ENCODE measurements at places on chromosomes 1 and 21.

DNA sequence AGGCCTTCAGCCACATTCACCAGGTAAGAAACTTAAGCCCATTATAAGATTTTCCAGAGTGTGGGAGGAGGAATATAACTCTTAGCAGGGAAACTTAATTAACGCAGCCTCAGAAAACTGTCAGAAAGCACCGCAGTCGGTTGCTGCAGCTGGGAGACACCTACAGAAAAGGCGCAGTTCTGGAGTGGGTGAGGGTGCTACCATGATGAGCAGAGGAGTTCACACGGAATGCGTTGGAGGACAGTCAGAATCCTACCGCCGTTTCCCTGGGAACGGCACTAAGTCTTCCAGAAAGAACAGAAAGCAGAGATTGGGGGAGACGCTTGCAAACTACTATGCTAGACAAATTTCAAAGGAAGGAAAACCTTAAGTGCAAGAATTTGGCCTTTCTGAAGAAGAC is 6.4 kb downstream of the ACTN2 start:
- DNase-seq: no peak

DNA sequence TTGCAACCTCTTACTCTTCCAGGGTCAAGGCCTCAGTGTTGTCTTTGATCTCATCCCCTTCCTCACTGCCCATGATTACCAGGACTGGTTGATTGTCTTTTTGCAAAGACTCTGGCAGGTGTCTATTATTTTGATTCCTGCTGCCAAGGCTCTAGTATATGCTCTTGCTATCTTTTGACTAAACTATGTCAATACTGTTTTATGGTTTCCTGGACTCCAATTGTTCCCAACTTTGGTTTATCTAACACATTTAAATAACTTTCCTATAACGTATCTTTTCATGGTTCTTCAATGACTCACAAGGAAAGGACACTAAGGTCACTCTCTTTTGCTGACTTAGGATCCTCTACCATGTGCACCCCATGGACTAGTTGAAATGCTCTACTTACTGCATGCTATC is 141.5 kb downstream of the PTPRC start:
- no peak for DNase-seq

DNA sequence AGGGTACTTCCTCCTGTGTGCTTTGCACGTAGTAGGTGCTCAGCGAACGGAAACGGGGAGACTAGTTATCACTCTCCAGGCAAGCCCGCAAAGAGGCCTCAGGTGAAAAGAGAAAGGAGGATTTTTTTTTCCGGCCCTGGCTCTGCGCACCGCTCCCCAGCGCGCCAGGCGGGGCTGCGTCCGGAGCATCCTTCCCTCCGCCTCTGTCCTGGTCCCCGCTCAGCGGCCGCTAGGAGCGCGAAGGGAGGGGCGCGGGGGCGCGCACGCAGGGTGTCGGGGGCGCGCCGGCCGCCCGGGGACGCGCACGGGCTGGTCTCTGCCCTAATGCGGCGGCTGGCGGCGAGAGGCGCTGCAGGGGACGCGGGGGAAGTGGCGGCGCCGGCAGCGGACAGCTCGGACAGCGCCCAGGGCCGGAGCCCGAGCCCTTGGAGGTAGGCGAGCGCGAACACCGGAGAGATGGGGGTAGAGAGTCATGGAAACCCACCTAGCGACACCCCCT is 42.3 kb upstream of the NFASC start:
- peak; percentile 30 for DNase-seq

GRCh38 chr1:10530281-10530740 is 55.6 kb downstream of the PEX14 start:
- DNase-seq: peak; percentile 46

- peak; percentile 23 for DNase-seq
These were observed 47.6 kb downstream of the KIAA0319L start for GRCh38 chr1:35509558-35509957.

DNA sequence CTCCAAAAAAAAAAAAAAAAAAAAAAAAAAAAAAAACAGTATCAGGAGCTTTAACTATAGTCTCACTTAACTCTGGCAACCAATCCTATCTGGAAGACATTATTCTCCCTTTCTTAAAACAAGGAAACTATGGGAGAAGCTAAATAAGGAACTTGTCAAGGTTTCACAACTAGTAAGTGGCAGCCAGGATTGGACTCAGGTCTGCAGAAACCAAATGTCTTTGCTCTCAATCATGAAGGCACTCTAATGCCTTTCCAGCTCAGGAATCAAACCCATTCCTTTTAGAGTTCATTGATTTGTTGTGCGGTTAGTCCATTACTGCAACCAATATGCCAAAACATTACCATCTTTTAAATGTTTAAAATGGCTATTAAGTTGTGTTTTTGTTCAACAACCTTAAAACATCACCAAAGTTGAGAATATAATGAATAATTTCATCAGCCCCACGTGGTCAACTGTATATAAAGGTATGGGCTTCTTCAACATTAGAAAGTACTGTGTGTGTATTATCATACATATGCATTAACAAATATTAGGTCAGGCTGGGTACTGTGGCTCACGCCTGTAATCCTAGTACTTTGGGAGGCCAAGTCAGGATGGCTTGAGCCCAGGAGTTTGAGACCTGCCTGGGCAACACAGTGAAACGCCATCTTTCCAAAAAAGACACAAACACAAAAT is 1.5 kb downstream of the EPRS1 start:
- DNase-seq: no peak

DNA sequence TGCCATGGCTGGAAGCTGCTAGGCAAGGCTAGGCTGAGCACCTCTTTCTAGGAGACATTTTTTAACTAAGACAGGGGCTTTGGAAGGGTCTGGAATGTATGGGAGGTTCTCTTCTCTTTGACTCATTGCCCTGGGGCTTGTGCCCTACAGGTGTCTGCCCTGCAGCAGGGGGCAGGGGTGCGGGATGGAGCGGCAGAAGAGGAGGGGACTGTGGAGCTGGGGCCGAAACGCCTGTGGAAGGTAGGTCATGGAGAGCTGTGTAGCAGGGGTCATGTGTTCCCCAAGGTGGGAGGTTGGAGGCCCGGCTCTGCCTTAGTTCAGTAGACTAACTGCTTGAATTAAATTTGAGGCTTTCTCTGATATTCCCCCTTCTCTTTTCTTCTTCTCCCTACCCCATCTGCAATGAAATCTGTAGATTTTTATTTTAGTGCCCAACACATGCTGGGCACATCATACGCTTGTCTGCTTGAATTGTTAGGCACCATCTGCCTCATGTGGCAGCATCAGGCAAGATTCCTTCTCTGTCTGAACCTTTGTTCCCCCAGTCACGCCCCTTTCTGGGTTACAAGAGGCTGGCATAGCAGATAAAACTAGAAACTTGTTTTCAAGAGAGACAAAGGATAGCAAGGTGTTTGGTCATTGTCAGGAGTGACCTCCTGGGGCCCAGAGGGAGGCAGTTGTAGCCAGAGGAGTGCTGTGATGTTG is 18.4 kb downstream of the PPFIA4 start:
- DNase-seq: no peak

- no peak for DNase-seq
These were observed 160.2 kb downstream of the PSMG1 start for GRCh38 chr21:39022863-39023693.

- no peak for DNase-seq
These were observed 1.4 kb upstream of the KLHL21 start for GRCh38 chr1:6603915-6604558.

- no peak for DNase-seq
These were observed 56.6 kb downstream of the FGGY start for GRCh38 chr1:59353453-59353852.

GRCh38 chr1:18926315-18927081 is 24.1 kb upstream of the ALDH4A1 start:
- peak; percentile 4 for DNase-seq

DNA sequence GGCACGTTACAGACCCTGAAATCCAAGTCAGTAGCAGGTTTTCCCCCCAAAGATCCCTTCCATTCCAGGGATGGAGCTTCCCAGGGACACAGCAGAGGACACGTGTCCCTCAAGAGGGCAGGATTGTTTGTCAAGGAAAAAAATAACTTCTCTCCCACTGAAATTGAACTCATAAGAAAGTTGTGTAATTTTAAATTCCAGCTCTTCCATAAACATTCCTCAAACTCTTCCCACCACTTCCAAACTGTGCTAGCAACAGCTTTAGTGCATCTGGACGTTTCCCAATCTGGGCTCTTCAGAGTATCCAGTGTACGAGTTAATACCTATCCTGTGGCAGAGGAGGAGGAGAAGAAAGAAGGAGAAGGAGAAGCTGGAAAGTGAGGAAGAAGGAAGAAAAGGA is 79.6 kb downstream of the PSMG1 start:
- DNase-seq: no peak

DNA sequence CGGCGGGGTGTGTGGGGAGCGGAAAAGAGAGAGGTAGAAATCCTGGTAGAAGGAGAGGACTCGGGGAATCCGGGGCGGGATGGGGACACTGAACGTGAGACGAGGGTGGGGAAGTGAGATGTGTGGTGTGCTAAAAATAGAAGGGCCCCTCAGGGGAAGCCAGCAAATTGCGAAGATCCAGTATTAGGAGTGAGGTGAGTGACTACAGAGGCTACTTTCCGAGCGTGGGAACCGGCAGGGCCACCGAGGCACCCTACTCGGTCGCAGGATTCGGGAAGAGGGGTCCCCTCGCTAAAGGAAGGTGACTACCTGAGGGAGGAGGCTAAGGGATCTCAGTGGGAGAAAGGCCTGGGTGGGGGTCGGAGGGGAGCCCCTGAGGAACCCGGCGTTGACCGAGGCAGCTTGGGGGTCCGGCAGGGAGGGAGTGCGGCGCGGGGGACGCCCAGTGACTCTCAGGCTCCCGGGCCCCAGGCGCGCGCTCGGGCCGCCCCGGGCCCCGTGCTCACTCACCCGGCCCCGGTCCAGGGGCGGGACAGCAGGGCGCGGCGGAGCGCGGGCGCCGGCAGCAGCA is 318 bp downstream of the ALDH4A1 start:
- peak; percentile 65 for DNase-seq

- DNase-seq: no peak
These were observed 9.1 kb upstream of the KYAT3 start for GRCh38 chr1:89001510-89001909.

DNA sequence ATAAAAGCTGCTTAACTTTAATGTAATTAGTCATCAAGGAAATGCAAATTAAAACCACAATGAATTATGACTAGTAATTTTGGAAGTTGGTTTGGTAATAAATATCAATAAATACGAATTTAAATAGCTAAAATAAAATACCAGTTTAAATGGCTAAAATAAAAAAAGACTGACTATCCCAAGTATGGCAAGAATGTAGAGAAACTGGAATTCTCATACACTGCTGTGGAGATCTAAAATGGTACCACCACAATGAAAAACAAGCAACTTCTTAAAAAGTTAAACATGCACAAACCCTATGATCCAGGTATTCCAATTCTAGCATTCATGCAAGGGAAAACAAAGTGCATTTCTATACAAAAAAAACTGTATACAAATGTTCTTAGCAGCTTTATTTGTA is 382.6 kb upstream of the NR5A2 start:
- DNase-seq: no peak

DNA sequence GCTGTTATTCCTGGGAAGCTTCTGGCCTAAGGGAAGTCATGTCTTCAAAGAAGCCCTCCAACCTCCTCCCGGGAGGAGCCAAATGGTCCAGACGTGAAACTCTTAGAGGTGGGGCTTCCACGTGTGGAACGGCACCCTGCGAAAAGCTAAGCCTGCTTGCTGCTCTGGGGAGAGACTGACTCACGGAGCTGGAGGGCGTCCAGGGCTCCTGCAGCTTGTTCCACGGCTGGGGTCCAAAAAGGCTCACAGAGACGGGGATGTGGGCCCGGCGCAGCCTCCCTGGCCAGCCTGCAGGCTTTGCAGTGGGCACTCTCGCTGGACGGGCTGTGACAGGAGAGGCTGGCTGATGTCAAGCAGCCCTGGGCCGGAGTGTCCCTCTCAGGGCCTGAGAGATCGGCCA is 105.1 kb downstream of the COLGALT2 start:
- no peak for DNase-seq

DNA sequence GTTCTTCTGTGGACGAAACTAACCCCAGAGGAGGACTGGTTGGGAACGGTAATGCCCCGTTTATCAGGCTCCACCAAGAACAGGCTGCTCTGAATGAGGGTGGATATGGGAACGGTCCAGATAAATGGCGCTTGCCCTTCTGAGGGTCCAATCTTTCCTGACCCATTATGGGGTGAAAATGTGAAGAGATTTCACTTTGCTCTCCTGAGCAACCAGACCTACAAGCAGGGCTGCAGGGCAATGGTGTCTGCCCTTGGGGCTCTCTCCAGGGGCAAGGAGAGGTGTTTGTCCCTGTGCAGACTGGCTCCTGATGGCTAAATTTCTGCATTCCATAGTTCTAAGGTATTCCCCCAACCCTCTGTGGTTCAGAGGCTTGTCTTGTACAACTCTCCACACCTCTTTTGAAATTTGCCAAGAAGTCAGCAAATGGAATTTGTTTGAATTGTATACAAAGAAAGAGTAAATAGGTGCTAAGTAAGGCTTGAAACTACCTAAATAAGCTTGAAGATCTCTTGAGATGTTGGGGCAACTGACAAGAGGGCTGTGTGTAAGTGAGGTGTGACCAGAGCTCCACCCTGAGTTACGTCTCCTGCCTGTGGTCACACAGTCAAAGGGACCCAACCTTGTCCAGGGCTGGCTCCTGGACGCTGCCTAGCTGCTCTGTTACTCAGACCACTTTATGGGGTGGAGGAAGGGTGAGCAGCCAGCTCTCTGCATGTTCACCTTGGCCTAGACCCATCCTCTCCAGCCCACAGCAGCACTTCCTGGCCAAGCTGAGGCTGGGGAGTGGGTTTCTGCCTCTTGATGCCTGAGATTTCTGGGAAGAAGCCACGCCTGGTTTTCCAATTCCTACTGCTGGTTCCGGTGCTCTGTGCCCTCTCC is 24.8 kb downstream of the SLC2A1 start:
- no peak for DNase-seq

GRCh38 chr1:51236531-51237350 is 668 bp downstream of the RNF11 start:
- peak; percentile 60 for DNase-seq

GRCh38 chr1:215793180-215793579 is 226.1 kb downstream of the KCTD3 start:
- DNase-seq: no peak

GRCh38 chr1:208423526-208423925 is 179.3 kb upstream of the PLXNA2 start:
- DNase-seq: no peak

GRCh38 chr1:153293480-153293775 is 19.3 kb downstream of the PGLYRP3 start:
- DNase-seq: no peak

- no peak for DNase-seq
These were observed 13.8 kb upstream of the PHLDA3 start for GRCh38 chr1:201482755-201483154.

DNA sequence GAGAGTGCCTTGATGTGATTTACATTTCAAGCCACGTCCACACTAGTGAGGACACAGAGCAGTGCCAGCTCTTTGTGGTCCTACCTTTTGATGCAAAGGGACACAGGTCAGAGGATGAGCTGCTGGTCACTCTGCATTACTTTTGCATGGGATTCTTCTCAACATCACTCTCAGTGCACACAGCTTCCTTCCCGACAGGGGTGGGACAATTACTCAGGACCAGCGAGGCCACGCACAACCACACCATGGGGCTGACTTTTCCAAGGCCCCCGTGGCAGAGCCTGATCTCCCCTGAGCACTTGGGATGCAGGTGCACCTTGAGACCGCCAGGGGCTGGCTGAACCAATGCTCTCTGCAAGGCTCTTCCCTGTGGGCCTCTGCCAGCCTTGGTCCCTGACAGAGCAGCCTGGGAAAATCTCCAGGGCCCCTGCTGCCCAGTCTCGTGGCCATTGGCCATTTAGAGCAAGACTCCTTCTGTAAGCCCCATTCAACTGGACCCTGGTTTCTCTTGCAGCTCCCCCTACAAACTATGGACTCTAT is 13.2 kb upstream of the PRAMEF12 start:
- no peak for DNase-seq

- no peak for DNase-seq
These were observed 31.4 kb downstream of the IQGAP3 start for GRCh38 chr1:156540955-156541354.
